ENCODE measurements at places on chromosomes 2 and 18. TPM values are rescaled to one million over a fixed set of nuclear protein-coding genes. Genes with fewer than 3 reads are reported as not detected.

The DSG1 gene
- not detected for total RNA-seq

The YWHAQ gene
- total RNA-seq, result 323 TPM

DNA sequence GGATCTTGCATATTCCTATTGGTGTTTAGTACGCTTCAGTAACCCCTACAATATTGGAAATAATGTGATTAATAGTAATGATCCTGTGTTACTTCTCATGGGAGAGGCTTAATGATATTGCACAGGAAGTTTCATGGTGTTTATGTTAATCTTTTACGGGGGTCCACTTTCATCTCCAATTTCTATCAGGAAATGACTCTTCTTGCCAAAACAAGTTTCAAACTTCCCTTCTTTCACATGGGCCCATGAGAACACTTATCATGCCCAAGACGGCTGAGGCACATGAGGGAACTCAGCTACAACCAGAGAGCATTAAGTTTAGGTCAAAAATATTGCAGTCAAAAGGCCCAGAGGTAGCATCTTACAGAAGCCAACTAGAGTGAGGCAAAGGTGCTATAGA lies 7.6 kb downstream of the ERBB4 start:
- H3K27me3 ChIP-seq, result peaks cover 2% of the 10 kb centered on the region
- H3K4me3 ChIP-seq, result no peak overlapping the region
- no peaks in the 10 kb centered on the region for H3K4me1 ChIP-seq
- H3K27ac ChIP-seq, result no peak overlapping the region
- H3K36me3 ChIP-seq, result no peaks in the 10 kb centered on the region
- DNase-seq, result no peak

DNA sequence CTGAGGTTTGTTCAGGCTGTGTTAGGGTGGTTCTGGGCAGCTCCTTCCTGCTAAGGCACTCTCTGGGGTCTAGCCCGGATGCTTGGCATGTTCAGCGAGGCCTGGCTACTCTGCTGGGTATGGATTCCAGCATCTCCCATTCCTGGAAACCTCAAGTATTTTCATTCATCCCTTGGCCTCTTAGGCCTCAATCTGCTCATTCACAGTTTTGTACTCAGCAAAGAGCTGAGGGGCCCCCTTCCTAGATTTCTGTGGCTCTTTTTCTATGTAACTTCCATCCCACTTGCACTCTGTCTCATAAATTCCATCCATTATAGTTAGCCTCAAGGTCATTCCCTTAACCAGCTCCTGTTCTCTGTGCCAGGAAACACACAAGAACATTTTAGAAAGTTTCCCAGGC lies 798.8 kb upstream of the HS6ST1 start:
- no peak for DNase-seq
- no peaks in the 10 kb centered on the region for H3K27me3 ChIP-seq
- H3K4me3 ChIP-seq, result no peak overlapping the region
- no peaks in the 10 kb centered on the region for H3K36me3 ChIP-seq
- no peak overlapping the region for H3K27ac ChIP-seq
